ENCODE measurements at places on chromosomes 11 and 22. TPM values are rescaled to one million over a fixed set of nuclear protein-coding genes. Genes with fewer than 3 reads are reported as not detected.

Gene ACR
- not detected for total RNA-seq

- no peak overlapping the region for H3K27ac ChIP-seq
These were observed 28.9 kb downstream of the RAB39A start for GRCh38 chr11:107957109-107957588.

GRCh38 chr11:17640493-17641164, 78.7 kb upstream of the MYOD1 start:
- no peak for DNase-seq
- H3K4me1 ChIP-seq: no peaks in the 10 kb centered on the region
- no peak overlapping the region for H3K4me3 ChIP-seq
- H3K36me3 ChIP-seq: no peaks in the 10 kb centered on the region

- H3K27ac ChIP-seq: no peak overlapping the region
- no peaks in the 10 kb centered on the region for H3K27me3 ChIP-seq
These were observed 856.6 kb downstream of the METTL15 start for GRCh38 chr11:28964811-28965210.

- no peaks in the 10 kb centered on the region for H3K27me3 ChIP-seq
- no peak for DNase-seq
- H3K27ac ChIP-seq: no peak overlapping the region
- no peaks in the 10 kb centered on the region for H3K36me3 ChIP-seq
- H3K4me3 ChIP-seq: no peak overlapping the region
These were observed 729.8 kb downstream of the FAM181B start for GRCh38 chr11:82003671-82004515.

Gene TMEM9B
- 20.5 TPM for total RNA-seq

Gene GP1BB
- total RNA-seq: not detected

DNA sequence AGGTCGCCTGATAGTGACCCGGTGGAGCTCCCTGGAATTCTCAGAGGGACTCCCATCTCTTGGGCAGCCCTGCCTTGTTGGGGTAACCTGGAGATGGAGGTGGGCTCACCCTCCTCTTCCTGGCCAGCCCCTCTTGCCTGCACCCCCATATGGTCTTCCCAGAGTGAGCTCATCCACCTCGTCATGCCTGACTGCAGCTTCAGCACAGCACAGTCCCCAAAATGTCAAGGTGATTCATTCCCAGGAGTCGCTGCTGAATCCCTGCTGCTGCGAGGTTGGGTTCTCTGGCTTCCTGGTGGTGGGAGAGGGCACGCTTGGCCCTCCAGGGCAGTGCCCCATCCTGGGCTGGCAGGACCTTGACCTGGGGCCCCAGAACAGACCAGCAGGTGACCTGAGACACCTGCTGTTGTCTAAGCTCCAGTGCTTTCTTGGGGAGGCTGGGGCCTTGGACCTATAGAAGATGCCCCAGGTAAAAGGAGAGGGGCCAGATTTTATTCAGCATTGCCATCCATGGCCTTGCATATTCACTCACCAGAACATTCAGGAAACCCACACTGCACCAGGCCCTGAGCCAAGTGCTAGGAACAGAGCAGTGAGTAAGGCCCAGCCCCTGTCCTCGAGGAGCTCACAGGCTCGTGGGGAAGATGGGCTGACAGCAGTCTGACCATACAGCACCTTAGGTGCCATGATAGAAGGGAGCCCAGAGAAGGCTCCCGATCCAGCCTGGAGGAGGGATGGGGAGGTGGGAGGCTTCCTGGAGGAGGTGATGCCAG, 72.9 kb downstream of the CACNA1I start:
- DNase-seq: no peak
- no peaks in the 10 kb centered on the region for H3K36me3 ChIP-seq
- no peaks in the 10 kb centered on the region for H3K4me1 ChIP-seq
- no peak overlapping the region for H3K27ac ChIP-seq
- H3K27me3 ChIP-seq: peaks cover 4% of the 10 kb centered on the region
- H3K4me3 ChIP-seq: no peak overlapping the region

Gene PAX6
- total RNA-seq: not detected

Gene APLNR
- not detected for total RNA-seq

DNA sequence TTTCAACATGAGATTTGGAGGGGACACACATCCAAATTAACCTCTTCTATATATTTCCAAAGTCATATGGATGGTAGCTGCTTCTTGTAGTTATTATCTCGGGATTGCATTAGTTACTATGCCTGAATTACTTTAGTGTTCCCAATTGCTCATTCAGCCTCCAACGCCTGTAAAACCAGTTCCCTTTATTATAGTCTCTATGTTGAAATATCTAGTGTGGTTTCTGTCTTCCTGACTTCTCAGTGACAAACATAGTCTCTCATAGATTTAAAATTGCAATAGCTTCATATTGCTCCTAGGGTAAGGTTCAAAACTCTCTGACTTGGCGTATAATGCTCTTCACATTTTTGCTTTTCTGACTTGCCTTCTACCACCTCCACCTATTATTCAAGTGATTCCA, 366.4 kb downstream of the CASP12 start:
- no peaks in the 10 kb centered on the region for H3K27me3 ChIP-seq
- no peaks in the 10 kb centered on the region for H3K36me3 ChIP-seq
- no peak overlapping the region for H3K4me3 ChIP-seq
- H3K4me1 ChIP-seq: no peaks in the 10 kb centered on the region

DNA sequence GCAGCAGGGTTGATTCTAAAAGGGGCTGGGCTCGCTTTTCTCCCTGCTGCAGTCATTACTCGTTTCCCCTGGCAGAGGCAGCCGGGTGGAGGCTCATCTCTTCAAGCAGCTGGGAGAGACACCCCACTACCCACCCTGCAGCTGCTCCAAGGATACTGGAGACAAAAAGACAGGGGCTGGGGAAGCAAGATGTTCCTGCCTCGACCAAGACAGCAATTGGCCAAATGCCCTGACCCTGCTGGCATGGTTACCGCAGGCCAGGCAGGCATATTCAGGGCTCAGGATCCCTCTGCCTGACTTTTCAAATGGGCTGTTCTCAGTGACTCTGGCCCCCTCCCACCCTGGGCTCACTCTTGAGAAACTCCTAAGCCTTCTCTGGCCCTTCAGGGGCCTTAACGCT, 6.8 kb upstream of the RGL4 start:
- no peak for DNase-seq
- peaks cover 35% of the 10 kb centered on the region for H3K36me3 ChIP-seq
- no peaks in the 10 kb centered on the region for H3K4me1 ChIP-seq

DNA sequence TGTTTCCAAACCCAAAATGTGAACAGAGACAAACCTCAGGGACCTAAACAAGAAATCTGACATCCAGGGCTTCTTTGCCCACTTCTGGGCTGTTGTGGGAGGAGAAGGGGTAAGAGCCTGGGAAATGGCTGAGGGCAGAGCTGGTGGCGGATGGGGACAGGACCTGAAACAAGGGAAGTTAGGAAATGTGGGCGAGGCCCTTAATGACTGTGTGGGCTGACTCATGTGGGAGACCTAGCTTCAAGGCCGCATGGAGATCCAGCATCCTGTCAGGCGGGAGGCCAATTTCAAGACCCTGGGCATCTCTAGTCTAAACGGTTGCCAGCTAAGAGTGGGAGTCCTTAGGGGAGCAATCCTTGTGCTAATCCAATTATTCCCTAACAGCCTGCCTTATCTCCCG, 2.1 kb upstream of the OAF start:
- H3K27me3 ChIP-seq: peaks cover 7% of the 10 kb centered on the region
- DNase-seq: no peak
- H3K27ac ChIP-seq: no peak overlapping the region
- peaks cover 23% of the 10 kb centered on the region for H3K4me1 ChIP-seq

Gene TEX54
- 0.59 TPM for total RNA-seq

DNA sequence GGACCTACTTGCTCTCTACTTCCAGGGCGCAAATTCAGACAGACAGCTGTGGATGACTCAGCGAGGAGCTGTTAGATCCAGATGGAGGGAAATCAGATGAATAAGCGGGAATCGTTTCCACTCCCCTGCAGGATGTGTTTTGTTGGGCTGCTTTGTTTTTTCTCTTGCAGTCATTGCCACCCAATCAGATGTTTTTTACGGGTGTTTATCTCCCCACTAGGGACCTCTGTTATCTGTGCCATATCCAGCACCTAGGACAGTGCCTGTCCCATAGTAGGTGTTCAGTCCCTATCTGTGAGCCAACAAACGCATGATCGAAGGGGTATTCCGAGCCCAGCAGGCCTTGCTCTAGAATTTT, 51.1 kb upstream of the PARVG start:
- no peak for DNase-seq
- peaks cover 6% of the 10 kb centered on the region for H3K4me1 ChIP-seq
- no peaks in the 10 kb centered on the region for H3K27me3 ChIP-seq

- no peak overlapping the region for H3K4me3 ChIP-seq
- H3K27me3 ChIP-seq: peaks cover 5% of the 10 kb centered on the region
- no peak for DNase-seq
- H3K36me3 ChIP-seq: no peaks in the 10 kb centered on the region
These were observed 67.2 kb downstream of the ADM start for GRCh38 chr11:10371926-10372641.

DNA sequence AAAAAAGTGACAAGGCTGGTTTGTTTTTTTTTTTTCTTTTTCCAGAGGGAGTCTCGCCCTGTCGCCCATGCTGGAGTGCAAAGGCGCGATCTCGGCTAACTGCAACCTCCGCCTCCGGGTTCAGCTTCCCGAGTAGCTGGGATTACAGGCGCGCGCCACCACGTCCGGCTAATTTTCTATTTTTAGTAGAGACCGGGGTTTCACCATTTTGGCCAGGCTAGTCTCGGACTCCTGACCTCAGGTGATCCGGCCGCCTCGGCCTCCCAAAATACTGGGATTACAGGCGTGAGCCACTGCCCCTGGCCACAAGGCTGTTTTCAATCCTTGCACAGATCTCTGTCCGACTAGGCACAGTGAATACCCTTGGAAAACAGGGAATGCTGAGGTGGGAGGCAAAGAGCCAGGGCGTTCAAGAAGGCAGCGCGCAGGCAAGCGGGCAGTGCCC, 566 bp downstream of the ATP6V1E1 start:
- no peaks in the 10 kb centered on the region for H3K27me3 ChIP-seq
- peaks cover 14% of the 10 kb centered on the region for H3K36me3 ChIP-seq
- H3K4me3 ChIP-seq: peak overlapping the region; percentile 93
- H3K4me1 ChIP-seq: peaks cover 32% of the 10 kb centered on the region
- DNase-seq: no peak

GRCh38 chr11:104899226-104899625, 966 bp upstream of the CASP12 start:
- H3K27me3 ChIP-seq: no peaks in the 10 kb centered on the region
- H3K4me1 ChIP-seq: no peaks in the 10 kb centered on the region
- H3K4me3 ChIP-seq: no peak overlapping the region
- DNase-seq: no peak
- H3K36me3 ChIP-seq: no peaks in the 10 kb centered on the region
- no peak overlapping the region for H3K27ac ChIP-seq

DNA sequence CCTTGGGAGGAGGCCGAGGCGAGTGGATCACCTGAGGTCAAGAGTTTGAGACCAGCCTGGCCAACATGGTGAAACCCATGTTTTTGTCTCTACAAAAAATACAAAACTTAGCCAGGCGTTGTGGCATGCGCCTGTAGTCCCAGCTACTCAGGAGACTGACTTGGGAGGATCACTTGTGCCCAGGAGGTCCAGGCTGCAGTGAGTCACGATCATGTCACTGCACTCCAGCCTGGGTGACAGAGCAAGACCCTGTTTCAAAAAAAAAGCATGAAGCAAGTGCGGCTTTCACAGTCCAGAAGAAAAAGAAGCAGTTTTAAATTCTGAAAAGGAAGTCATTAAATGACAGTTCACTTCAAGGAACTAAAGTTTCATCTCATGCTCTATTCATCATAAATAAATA, 7.1 kb upstream of the LTO1 start:
- no peak overlapping the region for H3K4me3 ChIP-seq
- H3K36me3 ChIP-seq: no peaks in the 10 kb centered on the region
- H3K4me1 ChIP-seq: peaks cover 9% of the 10 kb centered on the region
- no peak overlapping the region for H3K27ac ChIP-seq
- H3K27me3 ChIP-seq: peaks cover 9% of the 10 kb centered on the region

DNA sequence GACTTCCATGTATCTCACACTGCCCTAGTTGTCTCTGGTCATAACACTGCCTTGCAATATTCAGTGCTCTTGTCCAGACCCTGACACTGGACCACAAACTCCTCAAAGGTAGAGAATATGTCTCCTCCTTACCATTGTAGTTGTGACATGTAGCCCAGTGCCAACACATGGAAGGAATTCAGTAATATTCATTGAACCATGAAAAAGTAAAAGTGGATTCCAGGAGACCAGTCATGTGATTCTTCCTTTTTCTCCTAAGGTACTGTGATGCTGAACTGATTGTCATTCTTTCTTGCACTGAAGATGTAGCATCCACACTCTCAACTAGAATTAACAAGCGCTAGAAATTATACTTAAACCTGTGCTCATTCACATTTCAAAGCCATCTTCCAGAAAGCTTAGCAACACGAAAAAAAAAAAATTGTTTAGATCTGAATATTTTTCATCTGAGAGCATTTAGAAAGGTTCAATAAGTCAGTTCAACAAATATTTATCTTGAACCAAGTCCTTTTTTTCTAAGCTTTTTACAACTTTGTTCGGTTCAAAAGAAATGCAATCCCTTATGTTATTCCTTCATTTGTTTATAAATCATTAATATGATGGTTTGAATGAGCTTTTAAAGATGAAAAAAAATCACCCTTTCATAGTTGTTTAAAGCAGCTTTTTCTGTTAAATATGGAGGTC, 224.7 kb upstream of the BLID start:
- no peak overlapping the region for H3K4me3 ChIP-seq
- DNase-seq: no peak
- H3K27ac ChIP-seq: no peak overlapping the region
- H3K4me1 ChIP-seq: no peaks in the 10 kb centered on the region
